NCI-H1092 treated with DMSO at 0.1 percent for 48 hours (cell line): ENCODE measurements at places on chromosomes 11 and 22.

GRCh38 chr11:61967924-61968757 lies 707 bp upstream of the FTH1 start:
- DNase-seq = peak; percentile 80

GRCh38 chr11:131766637-131767036 lies 396.2 kb downstream of the NTM start:
- DNase-seq = no peak

DNA sequence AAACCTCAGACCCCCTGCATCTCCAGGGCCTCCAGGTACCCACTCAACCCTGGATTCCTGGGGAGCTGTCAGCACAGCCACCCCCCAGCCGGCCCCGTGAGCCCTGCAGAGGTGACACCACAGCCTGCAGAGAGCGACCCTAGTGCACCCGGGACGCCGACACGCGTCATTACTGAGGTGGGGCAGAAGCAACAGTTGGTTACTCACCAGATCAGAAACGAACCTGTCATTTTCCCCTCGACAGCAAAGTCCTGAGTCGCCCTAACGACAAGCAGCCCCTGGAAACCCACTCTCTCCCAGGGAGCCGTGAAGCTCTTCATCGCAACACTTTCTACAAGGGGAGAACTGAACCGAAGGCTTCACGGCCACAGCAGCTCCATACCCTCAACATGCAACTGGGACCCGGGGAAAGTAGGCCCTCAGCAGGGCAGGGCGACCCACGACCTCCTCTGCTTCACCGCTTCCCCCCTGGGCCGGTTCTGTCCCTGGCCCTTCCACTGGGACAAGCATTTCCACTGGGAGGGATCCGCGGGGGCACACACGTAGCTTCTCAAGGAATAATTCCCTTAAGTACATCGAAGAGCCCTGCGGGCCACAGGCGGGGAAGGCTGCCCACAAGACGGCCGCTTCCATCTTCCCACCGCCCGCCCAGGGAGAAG lies 1.6 kb downstream of the BRD1 start:
- no peak for DNase-seq

GRCh38 chr11:59776210-59777066 lies 21.3 kb downstream of the STX3 start:
- no peak for DNase-seq

GRCh38 chr22:50087646-50088045 lies 2.2 kb upstream of the MOV10L1 start:
- no peak for DNase-seq

- no peak for DNase-seq
These were observed 68.5 kb upstream of the OPCML start for GRCh38 chr11:133600786-133601185.

DNA sequence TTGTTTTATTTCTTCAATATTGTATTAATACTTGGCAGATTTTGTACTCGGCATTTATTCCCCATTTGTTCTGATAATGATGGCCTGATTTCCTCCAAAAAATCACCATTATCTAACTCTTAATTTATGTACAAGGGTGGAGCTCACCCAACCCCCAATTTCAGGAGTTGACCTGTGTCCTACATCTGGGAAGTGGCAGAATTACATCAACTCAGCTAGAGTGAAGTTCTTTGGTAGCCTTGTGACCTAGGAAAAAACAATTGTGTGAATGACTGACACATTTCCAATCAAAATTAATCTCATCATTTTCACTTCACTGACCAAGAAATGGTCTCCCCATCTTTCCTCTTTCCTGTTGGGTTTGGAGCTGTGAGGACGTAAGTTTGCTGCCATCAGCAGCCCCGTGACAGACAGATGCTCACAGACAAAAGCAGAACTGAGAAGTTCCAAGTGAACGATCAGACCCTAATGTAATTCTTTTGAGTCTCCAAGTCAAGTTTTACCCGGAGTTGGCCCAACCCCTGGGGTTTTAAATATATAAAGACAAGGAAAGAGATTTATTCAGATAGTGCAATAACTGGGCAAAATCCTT lies 16.6 kb upstream of the MS4A6E start:
- DNase-seq = no peak

- no peak for DNase-seq
These were observed 25.8 kb downstream of the QSER1 start for GRCh38 chr11:32918427-32918826.

DNA sequence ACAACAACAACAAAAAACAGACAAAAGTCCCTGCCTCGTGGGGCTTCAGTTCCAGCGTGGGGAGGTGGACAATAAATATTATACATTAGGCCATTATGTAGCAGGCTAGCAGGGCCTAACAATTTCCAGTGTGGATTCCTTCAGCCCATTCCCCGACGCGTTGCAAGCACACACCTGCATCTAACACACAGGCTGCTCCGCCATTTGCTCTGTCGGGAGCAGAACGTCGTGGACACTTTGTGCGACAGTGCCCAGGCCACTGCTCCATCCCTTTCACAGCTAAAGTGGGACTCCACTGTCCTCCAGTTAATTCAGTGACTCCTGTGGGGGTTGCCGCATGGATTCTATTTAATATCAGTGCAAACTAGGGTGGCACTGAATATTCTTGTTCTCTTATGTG lies 10.9 kb upstream of the FGF3 start:
- DNase-seq = no peak

DNA sequence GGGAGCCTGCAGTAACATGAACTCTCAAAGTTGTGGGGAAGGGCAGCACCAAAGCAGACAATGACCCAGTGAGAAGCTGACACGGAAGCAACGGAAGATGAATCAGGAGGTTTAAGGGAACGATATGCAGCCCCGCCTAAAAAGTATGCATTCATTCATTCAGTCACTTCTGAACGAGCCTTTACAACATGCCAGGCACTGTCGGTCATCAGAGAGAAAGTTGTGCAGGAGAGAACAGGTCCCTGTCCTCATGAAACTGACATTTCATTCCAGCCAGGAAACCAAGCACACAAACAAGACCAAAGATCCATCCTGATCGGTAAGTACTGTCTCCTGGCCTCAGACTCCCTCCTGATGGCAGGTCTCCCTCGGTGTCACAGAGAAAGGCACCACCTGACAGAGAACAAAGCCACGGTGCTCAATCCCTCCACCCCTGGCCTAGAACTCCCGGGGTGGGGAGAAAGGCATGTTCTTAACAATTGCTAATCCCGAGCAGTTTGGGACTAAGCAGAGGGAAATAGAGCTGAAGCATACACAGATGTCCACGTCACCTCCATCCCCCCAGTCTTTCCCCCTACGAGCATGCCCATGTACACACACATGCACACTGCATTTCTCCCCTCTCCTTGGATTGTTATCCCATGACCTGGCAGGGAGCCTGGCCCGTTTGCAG lies 49.3 kb downstream of the LRFN4 start:
- peak; percentile 32 for DNase-seq

GRCh38 chr11:131327421-131327820 lies 43.0 kb upstream of the NTM start:
- no peak for DNase-seq

DNA sequence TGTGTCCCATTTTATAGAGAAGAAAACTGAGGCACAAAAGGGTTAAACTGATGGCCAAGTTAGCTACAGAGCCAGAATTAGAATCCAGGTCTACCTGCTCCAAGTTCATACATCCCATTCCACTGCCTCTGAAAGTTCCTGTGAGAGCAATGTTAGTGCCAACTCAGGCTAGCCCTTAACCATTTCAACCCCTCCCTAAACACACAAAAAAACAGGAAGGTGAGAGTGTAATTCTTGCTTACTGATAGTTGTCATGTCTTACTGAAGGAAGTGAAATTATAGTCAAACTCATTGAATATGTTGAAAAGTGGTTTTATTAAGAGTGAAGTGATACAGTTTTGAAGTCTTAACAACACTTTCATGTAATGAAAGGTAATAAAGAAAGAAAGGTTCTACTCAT lies 2.9 kb upstream of the E2F8 start:
- no peak for DNase-seq

- DNase-seq = no peak
These were observed 41.9 kb downstream of the MYEOV start for GRCh38 chr11:69335781-69336405.

GRCh38 chr11:121890377-121890776 lies 225.6 kb downstream of the BLID start:
- DNase-seq = no peak

- DNase-seq = no peak
These were observed 2.9 kb upstream of the HTATIP2 start for GRCh38 chr11:20360650-20361049.

DNA sequence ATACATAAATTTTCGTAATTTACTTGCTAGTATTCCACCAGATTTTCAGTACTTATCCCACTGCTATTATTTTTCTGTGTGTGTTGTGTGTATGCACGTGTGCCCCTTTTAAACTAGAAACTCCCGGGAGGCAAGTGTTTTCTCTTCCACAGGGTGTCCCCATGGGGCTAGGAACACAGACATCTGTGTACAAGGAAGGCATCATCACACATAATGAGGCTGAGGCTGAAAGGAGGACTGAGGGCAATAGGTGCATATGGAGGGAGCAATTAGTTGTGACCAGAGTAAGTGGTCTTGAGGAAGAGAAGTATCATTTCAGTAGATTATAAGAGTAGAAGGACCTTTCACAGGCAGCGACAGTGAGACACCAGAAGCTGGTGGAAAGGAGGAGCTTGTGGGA lies 2.1 kb upstream of the DPAGT1 start:
- DNase-seq = peak; percentile 36

- no peak for DNase-seq
These were observed 833.8 kb downstream of the JRKL start for GRCh38 chr11:97223647-97224046.

GRCh38 chr11:11512929-11513328 lies 108.9 kb downstream of the GALNT18 start:
- no peak for DNase-seq

- DNase-seq = no peak
These were observed 99.1 kb downstream of the XRRA1 start for GRCh38 chr11:74849525-74850391.
